Left ventricle myocardium inferior (tissue), 1 donor: ENCODE measurements at places on chromosomes 3 and 15. TPM values are rescaled to one million over a fixed set of nuclear protein-coding genes. Genes with fewer than 3 reads are reported as not detected.

The EPHA6 gene
- 0.19 TPM for total RNA-seq

The AQP9 gene
- total RNA-seq, result 0.77 TPM

DNA sequence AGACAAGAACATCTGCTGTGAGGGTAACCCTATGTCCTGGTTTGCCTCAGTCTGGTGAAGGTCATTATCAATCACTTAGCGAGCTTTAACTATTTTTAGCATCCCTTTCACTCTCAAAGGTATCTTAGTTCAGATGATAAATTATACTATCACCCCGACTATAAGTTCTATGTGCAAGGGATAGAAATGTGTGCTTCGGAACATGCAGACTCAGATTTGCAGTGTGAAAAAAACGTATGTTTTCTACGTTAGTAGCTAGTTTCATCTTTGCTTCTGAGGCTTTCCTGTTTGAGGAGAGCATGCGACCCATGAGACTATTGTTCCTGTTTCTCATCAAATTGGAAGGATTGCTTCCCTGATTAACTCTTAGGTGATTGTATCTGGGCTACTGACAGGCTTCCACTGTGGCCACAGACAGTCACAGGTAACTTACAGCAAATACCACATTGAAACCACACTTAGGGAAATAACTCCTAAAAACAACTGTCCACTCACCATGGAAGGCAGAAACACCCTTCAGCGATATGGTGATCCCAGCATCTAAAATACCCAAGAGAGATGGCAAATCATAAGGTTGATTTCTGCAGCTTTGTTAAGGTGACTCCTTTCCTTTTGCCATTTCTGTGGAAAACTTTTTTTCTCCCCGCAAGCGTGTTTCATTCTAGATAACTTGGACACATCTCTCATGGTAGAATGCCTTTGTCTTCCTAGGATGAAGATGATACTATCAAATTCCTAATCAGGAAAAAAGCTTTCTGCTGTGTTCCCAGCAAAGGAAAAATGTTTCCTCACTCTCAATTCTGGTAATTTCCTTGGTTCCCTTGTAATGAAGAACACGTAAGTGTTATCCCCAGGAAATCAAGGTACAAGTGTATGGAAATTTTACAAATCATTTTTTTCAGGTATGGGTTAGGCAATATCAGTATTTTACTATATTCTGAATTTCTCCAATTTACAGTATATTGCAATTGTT, 5.2 kb downstream of the GCSAM start:
- DNase-seq, result no peak

The ASB14 gene
- 23.3 TPM for total RNA-seq

DNA sequence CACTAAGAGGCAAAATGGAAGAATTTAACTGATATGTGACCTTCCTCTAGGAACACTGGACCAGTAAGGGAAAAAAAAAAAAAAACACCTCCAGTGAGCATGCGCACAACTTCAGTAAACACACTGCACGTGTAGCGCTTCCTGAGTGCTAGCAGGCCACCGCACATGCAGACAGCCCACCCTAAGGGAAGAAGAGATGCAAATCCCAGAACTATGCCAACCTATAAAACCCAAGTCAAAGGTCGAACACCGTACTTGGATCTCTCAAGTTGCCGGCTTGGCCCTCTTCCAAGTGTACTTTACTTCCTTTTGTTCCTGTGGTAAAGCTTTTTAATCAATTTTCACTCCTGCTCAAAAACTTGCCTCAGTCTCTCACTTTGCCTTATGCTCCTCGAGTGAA, 64.5 kb upstream of the CADPS start:
- DNase-seq, result no peak

The UCN2 gene
- total RNA-seq, result 0.19 TPM

The SLC2A2 gene
- not detected for total RNA-seq

DNA sequence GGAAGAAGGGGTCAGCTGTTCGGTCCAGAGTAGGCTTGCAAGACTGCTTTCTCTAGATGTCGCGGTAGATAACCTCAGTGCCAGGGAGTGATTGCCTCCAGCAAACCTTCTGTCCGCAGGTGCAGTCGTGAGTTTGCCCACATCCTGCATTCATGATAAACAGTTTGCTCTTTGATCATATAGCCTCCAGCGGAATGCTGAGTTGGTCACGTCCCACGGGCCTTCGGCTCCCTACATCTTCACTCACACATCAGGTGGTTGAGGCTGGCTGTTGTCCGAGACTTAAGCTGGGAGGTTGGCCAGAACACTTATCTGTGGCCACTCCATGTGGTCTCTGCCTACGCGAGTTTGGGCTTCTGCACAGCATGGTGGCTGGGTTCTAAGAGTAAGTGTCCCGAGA, 62.1 kb upstream of the NR2C2 start:
- no peak for DNase-seq

DNA sequence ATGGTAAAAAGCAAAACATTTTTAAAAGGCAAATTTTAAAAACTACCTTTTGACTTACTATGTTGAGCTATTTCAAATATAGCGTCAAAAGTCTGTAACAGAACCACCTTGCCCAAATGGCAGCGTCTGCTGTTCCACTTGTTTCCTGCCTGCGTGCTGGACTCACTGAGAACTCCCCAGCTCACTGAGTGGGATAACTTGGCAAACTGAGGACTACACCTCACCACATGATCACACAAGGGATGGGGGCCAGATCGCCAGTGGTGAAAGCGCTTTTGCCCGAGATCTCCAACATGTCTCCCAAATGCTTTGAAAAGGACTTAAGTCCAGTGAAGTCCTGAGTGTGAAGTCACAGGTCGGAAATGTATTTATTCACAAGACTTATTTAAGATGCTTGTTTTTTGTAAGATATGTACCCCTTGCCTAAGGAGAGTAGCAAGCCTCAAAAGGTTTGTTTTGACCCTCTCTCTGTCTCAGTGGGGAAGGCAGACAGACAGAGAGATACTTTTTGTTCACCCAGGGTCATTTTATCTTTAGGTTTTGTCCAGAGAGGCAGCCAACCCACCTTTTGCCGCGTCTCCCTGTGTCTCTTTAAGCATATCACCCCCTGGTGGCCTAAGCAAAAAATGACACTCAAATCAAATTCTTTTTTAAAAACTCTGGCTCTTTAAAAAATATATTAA, 192.6 kb downstream of the PDZRN3 start:
- no peak for DNase-seq

DNA sequence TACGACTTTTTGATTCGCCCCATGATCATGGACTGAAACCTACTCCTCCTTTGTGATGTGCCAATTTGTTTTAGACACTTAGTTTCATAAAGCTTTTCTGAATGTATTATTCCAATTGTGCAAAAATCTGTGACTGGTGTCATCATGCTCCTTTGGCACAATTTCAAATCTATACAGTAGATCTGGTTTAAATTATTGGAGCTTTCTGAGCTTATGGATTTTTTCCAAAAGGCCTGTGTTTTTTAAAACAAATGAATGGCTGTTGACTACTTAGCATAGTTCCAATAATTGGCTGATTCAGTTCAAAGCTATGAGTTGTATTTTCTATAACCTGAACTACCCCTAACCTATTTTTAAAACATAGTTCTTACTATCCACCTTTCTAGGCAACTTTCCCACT, 282.7 kb downstream of the CNTN3 start:
- no peak for DNase-seq

- no peak for DNase-seq
Measured at GRCh38 chr15:39628546-39629257, 47.8 kb downstream of the THBS1 start.

The MCF2L2 gene
- total RNA-seq, result 0.91 TPM

The DLL4 gene
- total RNA-seq, result 11.1 TPM

GRCh38 chr3:103968131-103968530, 1398.6 kb upstream of the ALCAM start:
- DNase-seq, result no peak

GRCh38 chr15:90062023-90062442, 40.2 kb downstream of the IDH2 start:
- peak; percentile 54 for DNase-seq

The A4GNT gene
- not detected for total RNA-seq

DNA sequence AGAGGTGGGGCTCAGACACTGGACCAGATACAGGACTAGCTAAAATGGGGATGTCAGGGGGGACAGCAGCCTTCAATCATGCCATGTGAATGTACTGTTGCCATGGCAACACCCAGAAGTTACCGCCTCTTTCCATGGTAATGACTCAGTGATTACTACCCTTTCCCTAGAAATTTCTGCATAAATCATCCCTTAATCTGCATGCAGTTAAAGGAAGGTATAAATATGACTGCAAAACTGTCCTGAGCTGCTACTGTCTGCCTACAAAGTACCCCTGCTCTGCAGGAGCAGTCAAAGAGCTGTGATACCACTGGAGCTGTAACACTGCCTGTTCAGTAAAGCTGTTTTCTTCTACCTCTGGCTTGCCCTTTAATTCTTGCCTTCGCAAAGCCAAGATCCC, 168.2 kb downstream of the PEAK1 start:
- no peak for DNase-seq

The ZNF502 gene
- 3.4 TPM for total RNA-seq

GRCh38 chr3:124620600-124621063, 109.6 kb upstream of the UMPS start:
- no peak for DNase-seq

The GOLGA6L7 gene
- not detected for total RNA-seq

DNA sequence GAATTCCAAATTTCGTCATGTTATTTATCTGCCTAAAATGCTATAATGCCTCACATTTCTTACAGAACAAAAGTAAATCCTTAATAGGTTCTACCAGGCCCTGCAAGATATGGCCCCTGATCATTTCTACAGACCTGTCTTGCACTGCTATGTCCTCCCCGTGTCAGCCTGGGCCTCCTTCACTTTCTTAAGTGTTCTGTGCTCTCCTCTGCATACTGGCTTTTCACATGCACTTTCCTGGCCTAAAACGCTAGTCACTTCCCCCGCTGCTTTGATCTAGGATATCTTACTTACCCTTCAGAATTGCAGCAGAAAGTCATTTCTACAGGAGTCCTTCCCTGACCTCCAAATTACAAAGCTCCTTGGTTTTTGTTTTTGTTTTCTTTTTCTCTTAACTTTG, 551.3 kb downstream of the NSUN3 start:
- no peak for DNase-seq

DNA sequence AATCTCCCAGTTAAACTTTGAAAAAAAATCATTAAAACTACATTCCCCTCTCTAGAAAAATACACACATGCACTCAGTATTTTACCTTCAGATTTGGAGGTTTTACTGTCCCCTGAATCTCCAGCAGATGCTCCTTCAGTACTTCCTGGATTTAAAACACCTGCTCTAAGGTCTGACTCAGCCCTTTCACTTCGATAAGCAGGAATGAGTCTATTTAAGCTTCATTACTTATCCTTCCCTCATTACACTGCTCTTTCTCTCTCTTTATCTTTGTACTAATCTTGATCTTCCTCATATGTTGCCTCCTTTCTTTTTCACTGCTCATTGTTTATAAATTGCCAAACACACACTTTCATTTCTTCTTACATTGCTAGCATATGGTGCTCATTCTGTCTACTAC, 443.9 kb downstream of the DIPK2A start:
- DNase-seq, result no peak

GRCh38 chr15:85071061-85071460, 89.4 kb downstream of the PDE8A start:
- no peak for DNase-seq
